SW 1271 (cell line): ENCODE measurements at places on chromosomes 12 and 14.

DNA sequence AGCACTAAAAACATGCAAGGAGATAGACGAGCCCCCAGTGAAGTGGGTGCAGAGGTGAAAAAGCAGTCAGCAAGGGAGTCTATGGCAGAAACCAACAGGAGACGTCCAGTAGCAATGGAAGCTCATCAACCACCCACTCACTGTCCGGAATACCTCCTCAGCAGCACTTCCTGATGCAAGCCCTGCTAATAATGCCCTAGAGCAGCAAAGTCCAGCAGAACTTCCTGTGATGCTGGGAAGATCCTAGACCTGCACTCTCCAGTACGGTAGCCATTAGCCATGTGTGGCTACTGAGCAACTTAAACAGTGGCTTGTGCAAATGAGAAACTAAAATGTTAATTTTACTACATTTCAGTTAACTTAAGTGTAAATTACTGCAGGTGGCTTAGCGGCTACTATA, 11.0 kb downstream of the SERPINA9 start:
- DNase-seq: no peak

- DNase-seq: no peak
These were observed 292.3 kb downstream of the FLRT2 start for GRCh38 chr14:85822236-85822635.

GRCh38 chr14:54377501-54377900, 19.3 kb upstream of the CDKN3 start:
- no peak for DNase-seq

GRCh38 chr12:15933751-15934150, 22.6 kb downstream of the DERA start:
- DNase-seq: no peak

DNA sequence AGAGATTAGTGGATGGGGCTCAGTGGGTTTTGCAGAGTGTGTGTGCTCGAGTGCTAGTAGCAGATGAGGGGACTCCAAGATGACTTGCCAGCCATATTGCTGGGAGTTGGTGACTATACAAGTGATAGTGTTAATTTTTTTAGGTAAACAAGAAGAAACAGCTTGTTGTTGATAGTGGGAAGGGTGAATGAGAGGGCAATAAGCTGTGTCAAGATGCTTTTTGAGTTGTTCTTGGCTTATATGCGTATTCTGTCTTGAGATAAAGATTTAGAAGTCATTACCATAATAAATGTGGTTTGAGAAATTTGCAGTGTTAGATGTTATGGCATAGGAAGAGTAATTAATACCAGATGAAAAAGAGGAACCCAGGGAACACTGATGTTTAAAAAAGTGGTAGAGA, 75.3 kb downstream of the RCOR1 start:
- no peak for DNase-seq

DNA sequence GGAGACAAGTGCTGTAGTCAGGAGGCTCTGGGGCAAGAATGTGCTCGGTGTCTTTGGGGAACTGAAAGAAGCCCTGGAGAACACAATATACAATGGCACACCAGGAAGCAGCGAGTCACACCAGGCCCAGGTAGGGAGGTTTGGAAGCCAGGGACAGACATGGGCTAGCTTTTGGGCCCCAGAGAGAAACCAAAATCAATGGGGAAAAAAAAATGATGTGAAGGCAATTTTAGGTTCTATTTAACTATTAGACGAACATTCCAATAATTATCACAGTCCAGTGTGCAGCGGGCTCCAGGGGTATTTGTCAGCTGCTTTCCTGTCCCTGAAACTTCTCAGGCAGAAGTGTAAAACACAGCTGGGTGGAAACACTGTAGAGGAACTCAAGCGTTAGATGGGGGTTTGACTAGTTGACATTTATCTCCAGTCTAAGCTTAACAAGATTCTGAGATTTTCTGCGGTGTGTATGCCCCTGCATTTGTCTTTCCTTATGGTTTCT, 21.8 kb upstream of the EGLN3 start:
- no peak for DNase-seq
